ENCODE measurements at places on chromosomes 13 and 19. TPM values are rescaled to one million over a fixed set of nuclear protein-coding genes. Genes with fewer than 3 reads are reported as not detected.

GRCh38 chr19:49340069-49340864 lies 5.1 kb downstream of the CD37 start:
- DNase-seq = peak; percentile 79

Gene S1PR5
- total RNA-seq = not detected

Gene MAMSTR
- total RNA-seq = 3.0 TPM

Gene ARGLU1
- 32.4 TPM for total RNA-seq

Gene MBD3L5
- not detected for total RNA-seq

Gene PPFIA3
- 4.0 TPM for total RNA-seq

Gene NOTCH3
- total RNA-seq = 22.8 TPM

Gene TEX101
- total RNA-seq = not detected

Gene CERS1
- total RNA-seq = 0.42 TPM

GRCh38 chr19:42131149-42132029 lies 857 bp downstream of the POU2F2 start:
- no peak for DNase-seq

DNA sequence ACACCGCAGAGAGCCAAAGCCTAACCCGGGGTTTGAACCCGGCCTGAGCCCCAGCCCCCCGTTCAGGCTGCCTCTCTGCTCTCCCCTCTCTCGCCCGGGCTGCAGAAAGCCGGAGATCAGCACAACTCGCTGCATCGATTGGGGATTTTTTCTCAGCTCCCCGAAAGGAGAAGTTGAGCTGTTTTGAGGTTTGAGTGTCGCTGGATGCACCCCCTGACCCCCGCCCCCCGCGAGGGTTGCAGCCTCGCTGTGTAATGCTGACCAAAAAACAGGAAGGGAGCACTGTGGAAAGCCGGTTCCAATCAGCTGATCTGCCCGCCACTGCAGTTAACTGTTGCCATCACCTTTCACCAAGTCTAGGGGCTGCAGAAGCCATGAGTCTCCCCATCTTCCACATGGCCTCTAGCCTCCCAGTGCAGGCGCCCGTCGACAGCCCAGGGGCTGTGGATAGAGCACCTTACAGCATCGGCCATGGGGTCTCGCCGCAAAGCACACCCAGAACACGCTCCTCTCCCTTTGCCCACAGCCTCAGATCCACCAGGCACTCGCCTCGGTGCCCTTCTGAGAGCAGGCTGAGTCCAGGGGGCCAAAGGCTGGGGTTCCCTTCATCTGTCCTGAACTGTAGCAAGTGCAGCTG lies 34.5 kb downstream of the MYO9B start:
- DNase-seq = peak; percentile 72

- DNase-seq = no peak
Measured at GRCh38 chr13:109160357-109160756, 530.9 kb downstream of the MYO16 start.

DNA sequence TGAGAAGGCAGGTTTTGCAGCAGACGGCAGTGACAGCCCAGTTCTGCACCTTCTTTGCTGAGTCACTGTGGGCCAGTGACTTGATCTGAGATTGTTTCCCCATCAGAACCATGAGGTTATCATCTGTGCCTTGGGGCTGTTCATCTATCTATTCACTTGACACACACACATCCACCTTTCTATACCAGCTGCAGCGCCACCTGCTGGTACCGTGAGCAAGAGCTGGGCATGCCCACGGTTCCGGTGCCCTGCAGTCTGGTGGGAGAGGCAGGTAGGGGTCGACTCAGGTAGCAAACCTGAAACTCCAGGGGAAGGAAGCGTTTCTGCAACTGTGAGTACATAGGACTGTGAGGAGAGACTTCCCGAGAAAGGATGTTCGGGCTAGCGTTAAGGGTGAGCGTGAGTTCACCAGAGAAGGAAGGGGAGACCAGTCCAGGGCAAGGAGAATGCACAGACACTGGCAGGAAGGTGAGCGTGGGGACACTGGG lies 7.5 kb upstream of the LIN7B start:
- DNase-seq = peak; percentile 75

DNA sequence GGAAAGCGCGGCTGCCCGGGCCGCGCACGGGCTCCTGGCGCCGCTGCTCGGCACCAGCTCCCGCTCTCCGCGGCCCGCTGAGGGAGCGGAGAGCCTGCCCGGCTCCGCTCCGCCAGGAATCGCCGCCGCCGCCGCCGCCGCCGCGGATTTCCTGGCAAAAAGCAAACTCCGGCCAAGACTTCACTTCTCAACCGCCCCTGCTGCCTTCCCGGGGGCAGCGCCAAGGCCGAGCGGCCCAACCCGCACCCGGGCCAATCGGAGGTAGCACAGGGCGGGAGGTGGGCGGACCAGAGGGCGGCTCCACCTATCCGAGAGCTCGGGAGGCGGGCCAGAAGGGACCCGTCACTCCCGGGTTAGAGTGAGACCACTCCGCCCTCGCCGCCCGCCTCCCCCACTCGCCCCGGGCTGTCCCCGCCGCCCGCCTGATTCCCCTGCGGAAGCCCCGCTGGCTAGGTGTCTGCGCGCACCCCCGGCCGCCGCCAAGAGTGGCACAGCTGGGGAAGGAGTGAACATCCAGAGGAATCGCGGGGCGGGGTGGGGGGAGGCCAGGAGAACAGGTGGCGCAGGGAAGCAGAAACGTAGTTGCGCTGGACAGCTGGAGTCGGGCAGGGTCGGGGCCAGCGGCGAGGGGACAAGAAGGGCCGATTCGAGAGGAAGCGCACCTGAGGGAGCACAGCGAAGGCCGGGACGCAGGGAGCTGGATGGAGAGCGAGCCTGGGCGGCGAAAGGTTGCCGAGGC lies at the start of gene LNX2:
Gene LNX2, minus strand, starts transcription at position 153 of the 739 bp plus-strand sequence. CDS start 38,826 bp downstream, outside the sequence.
- peak; percentile 100 for DNase-seq

GRCh38 chr13:40671956-40672764 lies 5.7 kb upstream of the FOXO1 start:
- no peak for DNase-seq

DNA sequence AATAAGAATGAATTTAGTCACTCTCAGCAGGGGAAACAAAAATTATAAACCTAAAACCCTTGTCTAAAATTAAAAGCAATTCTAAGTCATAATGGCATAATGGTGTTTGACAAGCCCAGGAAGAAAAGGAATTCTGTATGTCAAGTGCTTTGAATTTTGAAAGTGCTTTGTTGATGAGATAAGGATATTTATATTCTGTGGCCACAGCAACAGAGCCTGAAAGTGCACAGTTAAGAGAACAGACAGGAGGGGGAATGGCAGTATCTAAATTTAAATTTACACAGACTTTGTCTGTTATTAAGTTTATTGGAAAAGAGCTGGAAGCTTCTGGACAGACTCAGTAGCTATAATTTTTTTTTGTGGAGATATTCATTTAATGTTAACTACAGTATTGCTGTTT lies 69.8 kb downstream of the OLFM4 start:
- no peak for DNase-seq

GRCh38 chr19:55529636-55530234 lies 7.2 kb downstream of the SBK2 start:
- DNase-seq = no peak

Gene BRCA2
- total RNA-seq = 0.64 TPM

DNA sequence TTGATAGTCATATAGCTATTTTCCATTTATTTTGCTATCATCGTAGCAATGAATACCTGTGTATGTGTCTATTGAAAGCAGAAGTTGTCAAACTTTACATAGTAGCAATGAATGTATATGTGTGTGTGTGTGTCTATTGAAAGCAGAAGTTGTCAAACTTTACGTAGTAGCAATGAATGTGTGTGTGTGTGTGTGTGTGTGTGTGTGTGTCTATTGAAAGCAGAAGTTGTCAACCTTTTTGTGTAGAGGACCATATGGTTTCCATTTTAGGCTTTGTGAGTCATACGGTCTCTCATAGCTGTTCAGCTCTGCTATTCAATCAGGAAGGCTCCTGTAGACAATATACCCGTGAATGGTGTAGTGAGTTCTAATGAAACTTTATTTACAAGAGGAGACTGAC lies 20.8 kb downstream of the NLRP4 start:
- DNase-seq = no peak

Gene NLRP9
- total RNA-seq = not detected

Gene LILRB4
- total RNA-seq = 3.3 TPM

Gene CGB1
- not detected for total RNA-seq

Gene GJB2
- 0.42 TPM for total RNA-seq

- no peak for DNase-seq
Measured at GRCh38 chr19:43759515-43759914, 4.8 kb upstream of the SMG9 start.

DNA sequence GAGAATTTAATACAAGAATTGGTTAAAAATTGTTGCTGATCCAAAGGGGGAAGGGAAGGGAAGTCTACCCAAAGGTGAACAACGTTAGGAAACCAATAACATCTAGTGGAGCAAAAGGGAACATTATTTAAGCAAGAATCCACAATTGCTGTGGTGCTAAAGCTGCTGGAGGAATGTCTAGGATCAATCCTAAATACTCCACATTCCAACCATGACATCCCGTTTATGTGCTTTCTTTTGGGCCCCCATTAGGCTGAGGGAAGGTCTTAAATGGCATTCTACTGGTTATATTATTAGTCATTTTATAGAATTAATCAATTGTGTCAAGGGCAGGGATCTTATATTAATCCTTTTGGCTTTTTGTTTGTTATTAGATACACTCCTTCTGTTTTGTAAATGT lies 39.9 kb upstream of the VWA8 start:
- no peak for DNase-seq

DNA sequence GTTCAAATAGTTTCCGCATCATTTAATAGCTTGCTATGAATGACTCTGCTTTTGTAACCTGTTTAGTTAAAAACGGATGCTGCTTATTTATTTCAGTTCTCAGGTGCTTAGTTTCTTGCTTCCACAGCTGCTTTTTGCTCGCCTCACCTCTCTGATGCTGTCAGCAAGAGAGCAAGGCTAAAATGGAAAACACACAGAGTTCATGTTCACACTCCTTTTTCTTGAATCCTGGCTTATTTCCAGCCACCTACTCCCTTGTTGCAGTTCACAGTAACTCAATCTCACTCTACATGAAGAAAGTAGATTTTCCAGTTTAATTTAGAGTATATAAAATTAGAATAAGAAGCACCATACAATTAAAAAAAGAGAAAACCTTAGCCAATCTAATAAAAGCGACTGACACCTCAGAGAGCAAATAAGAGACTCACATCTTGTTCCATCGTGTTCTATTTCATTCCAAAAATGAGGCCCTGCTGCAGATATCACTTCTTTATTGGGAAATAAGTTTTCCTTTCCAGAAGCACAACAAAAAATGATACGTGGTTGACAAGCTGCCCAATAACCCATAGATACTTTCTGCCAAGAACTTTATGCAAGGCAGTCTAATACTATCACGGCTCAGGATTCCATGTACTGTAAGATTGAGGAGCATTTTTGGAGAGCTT lies 326.1 kb upstream of the SLITRK1 start:
- DNase-seq = no peak

Gene SPACA4
- not detected for total RNA-seq

DNA sequence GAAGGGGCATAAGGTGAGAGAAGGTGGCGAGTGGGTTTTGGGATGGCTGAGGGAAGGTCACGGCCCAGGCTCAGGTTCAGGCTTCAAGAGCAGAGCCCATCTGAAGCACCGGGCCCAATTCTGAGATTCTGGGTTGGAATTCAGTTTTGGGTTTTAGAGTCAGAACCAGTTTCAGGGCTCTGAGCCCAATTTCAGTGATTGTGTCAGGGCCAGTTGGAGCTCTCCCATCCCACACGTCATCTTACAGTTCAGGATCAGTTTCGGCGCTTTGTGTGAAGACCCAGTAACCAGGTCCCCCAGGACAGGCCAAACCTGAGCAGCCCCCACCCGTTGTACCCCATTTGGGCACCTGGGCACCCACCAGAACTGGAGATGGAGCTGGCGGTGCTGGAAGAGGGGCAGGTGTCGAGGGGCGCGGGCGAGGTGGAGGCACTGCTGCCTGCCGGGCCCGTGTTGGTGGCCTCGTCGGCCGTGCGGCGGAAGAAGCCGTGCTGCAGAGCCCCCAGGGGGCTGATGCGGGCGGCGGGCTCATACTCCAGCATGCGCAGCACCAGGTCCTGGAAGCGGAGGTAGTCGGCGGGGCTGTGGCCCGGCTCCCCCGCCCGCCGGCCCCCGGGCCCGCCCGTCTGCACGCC lies 7.5 kb downstream of the DYRK1B start:
- DNase-seq = peak; percentile 35

- no peak for DNase-seq
Measured at GRCh38 chr19:8167985-8168384, 18.6 kb upstream of the FBN3 start.

Gene RGL3
- total RNA-seq = 6.4 TPM

Gene TTC9B
- total RNA-seq = not detected

Gene NCAN
- total RNA-seq = not detected

Gene ZNF835
- 6.3 TPM for total RNA-seq

DNA sequence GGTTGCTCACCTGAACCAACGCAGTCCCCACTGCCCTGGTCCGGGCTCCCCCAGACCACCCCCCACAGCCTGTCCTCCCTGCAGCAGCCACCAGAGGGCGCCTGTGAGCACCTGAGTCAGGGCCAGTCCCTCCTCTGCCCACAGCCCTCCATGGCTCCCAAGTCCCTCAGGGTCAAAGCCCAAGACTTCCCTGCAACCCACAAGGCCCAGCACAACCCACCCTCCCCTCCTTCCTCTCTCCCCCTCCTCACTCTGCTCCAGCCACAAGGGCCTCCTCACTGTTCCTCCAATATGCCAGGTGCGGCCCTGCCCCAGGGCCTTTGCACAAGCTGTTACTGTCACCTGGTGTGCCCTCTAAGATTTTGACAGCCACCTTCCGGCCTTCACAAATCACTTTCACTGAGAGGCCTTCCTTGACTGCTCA lies 10.9 kb downstream of the GNA15 start:
- DNase-seq = peak; percentile 54

DNA sequence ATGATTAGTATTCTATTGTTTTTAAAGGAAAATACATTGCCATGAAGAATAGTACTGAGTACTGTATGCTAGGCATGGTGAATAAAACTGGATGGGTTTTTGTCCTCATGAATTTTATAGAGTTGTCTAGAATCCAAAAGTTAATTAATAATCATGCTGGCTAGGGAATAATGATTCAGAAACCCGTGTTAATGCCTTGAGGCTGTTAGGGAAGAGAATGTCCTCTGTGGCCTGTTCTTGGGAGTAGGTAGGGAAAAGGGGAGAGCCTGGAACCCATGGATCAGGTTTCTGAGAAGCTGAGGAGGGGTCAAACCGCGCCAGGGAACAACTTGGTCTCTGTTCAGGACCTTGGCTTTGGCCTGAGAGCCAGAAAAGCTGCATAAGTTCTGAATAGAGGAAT lies 1376.3 kb upstream of the SLC10A2 start:
- DNase-seq = no peak

GRCh38 chr13:100826441-100826840 lies 151.8 kb upstream of the TMTC4 start:
- DNase-seq = no peak

GRCh38 chr13:25111585-25111956 lies 15.6 kb downstream of the PABPC3 start:
- DNase-seq = no peak

GRCh38 chr13:31773538-31773937 lies 34.2 kb downstream of the RXFP2 start:
- no peak for DNase-seq

Data from left ventricle myocardium superior (tissue), 1 donor.